ENCODE measurements at places on chromosomes 3 and 15.
A peak's percentile ranks its signal among the peaks of the same experiment; 100 is the strongest.

GRCh38 chr3:25662736-25663320 is 1.9 kb downstream of the TOP2B start:
- DNase-seq, result peak; percentile 19

- peak; percentile 61 for DNase-seq
These were observed 150.8 kb upstream of the KCNMB2 start for GRCh38 chr3:178385280-178385952.

- no peak for DNase-seq
These were observed 22.0 kb downstream of the STARD5 start for GRCh38 chr15:81301815-81302399.

DNA sequence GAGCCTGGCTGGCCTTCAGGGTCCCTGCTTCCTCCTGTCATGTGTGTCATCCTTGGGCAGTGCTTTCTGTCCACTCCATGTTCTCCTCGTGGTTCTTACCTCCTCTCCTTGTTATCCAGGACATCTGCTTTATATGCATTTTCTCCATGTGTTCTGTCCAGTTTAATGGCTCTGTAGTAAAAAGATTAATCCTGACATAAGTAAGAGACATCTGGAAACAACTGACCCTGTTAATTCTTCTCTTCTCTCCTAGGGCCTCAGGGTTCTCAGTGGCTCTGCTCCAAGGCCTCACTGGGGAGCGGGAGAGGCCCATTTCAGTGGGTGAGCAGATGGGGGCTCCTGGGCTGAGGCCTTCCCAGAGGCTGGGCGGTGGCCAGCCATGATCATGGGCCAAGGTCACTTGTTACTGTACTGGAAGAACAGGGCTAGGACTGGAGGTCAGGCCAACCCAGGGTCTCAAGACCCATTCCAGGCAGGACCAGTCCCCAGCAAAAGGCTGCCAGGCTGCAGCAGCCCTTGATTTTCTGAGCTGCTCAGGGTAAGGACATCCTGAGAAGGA is 20.2 kb upstream of the CDCP1 start:
- peak; percentile 83 for DNase-seq

DNA sequence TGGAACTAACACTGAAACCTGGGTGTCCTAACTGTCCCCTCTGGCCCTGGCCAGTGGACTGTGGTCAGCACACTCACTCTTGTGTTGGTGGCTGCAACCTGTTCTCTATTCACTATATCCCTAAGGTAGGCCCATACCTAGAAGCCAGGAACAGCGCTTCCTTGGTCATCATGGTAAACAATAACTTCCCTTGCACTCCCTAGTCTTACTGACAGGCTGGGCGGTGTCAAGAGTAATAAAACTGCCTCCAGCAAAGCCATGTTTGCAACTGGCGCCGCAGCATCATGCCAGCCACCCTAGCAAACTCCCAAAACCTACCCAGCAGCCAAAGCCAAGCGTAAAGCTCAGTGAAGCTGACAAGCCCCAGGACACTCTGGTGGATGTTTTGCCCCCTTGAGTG is 63.1 kb upstream of the TSEN2 start:
- no peak for DNase-seq

DNA sequence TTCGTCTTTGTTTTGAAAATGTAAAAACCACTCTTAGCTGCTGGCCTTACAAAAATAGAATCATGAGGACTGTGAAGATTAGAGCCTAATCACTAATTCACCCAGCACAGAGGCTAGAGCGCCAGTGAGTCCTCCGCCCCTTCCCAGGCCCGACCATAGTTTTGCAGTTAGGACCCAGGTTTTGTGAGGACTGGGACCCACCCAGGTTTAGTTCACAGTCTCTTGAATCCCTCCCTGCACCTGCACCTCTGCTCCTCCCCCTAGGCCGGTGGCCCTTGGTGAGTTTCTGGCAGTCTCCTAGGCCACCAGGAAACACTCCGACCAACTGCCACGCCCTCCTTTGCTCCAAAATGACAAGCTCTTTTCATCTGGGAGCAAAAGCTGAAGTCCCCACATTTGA is 136.0 kb upstream of the CCDC54 start:
- peak; percentile 60 for DNase-seq
